Urinary bladder (tissue), 4 donors: ENCODE measurements at places on chromosomes 16 and 17.

DNA sequence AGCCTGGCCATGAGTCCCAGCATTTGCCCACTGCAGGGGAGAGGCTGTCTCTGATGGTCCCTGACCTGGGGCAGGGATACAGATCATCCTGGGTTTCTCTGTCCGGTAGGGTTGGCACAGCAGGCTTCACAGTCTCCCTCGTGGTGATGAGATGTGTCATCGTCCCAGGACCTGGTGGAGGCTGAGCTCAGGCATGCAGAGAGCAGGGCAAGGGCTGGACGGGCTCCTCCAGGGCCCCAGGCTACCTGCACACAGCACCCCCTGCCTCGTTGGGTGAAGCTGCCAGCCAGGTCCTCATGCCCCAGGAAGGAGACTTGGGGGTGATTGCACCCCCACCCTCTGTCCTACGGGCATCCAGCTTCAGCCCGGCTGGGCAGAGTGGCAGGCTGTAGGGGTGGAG, 155.8 kb upstream of the GSE1 start:
- no peak for DNase-seq

- DNase-seq = no peak
Observed at GRCh38 chr16:16048904-16049582, 99.6 kb downstream of the ABCC1 start.

DNA sequence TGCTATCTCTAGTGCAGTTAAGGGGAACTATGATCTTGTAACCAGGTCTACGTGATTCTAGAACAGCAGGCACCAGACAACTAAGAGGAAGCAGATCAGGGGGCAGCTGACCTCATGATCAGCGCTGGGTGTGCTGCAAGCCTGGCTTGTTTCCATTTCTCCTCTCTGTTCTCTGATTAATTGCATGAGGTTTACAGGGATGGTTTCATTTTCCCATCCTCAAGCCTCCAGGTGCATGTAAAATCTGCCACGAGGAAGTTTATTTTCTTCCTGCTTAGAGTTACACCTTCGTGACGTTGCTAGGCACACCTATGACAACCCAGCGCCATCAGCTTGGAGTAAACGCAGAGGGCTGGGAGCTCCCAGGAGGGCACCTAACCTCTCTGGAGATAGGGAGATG, 4.3 kb upstream of the NUPR1 start:
- peak; percentile 36 for DNase-seq

GRCh38 chr17:80000136-80000535, 35.5 kb downstream of the TBC1D16 start:
- DNase-seq = no peak

- no peak for DNase-seq
Observed at GRCh38 chr16:4837733-4838501, 9.2 kb downstream of the GLYR1 start.

DNA sequence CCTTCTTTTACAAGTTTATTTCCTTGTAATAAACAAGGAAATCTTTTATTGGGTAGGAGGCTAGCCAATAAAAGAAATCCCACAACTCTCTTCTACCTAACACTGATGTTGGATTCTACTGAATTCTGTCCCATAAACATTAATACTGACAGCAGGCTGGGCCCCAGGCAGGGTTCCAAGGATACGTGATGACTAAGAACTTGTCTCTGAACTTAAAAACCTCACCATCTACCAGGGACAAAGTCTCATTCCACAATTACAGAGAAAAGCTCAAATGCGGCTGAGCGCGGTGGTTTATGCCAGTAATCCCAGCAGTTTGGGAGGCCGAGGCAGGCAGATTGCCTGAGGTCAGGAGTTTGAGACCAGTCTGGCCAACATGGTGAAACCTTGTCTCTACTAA, 64.9 kb downstream of the ARHGAP17 start:
- no peak for DNase-seq

DNA sequence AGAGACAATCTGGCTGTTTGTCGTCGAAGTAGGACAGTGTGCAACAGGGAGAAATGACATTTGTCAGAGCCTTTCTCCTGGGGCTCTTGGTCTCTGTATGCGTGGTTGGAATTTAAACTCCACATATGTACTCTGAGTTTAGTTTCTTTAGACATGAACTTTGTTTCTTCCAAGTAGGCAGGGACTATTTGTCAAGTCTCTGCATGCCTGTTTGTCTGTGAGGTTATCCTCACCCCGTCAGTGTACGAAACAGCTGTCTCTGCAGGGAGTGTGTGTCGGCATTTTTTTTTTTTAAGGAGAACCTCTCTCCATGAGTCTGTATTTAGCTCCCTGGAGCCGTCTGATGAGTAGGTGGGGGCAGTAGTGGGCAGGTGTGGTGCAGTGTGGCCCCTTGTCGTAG, 29.7 kb downstream of the NDEL1 start:
- no peak for DNase-seq

DNA sequence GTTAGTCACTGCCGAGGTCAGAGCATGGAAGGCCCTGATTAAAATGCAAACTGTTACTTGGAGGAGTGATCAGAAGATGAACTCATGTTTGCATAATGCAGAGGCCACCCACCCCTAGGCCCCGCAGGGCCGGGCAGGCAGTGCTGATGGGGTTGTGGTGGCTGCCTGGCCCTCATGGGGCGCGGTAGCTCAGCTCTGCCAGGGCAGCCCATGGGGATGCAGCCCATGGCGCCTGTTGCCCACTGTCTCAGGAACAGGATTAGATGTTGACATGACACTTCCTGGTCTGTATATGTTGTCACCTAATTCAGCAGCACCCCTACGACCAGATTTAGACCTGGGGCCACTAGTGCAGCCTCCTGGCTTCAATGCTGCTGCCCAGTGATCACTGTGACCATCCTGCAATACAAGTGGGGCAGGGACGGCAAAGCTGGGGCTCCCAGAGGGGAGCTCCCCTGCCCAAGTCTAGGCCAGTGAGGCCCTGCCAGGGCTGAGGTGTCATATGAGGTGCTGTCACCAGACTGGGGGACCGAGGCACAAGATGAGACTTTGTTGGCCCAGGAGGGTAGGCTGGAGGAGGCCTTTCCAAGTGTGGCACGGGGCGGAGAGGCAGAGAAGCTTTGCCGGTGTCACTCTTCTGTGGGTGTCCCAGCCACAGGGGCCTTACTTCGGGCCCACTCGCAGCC, 49.1 kb downstream of the RAI1 start:
- no peak for DNase-seq

DNA sequence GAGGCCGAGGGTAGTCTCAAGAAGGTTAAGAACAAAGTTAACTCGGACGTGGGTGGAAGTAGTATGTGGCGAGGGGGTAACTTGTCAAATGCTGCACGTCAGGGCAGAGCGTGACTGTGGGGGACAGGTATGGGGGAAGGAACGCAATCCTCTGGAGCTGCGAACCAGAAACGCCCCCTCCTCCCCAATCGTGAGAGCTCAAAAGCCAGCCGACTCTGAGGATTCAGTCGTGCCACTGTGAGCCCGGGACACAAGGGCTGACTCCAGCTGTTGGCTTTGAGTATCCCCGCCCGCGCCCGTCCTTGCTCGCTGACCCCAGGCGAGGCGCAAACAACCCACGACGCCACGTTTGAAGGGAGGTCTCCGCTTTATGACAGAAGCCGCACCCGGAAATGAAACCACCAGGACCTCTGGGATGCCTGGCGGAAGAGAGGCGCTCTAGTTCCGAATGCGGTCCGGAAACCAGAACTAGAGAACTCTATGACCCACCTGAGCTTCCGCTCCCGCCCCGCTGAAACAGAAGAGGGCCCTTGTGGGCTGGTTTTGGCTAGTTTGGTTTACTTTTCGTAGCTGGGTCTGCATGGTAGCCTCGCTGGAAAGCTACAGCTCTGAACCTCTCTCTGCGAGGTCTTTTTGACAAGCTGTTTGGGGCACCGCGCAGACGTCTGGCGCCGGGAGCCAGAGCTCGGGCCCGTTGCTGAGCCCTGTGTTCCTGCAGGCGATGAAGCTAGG, at the start of gene PEX12:
PEX12 (minus strand) TSS at position 375 of the 732 bp plus-strand sequence. CDS start 550 bp downstream, outside the sequence.
- peak; percentile 88 for DNase-seq

GRCh38 chr17:2716649-2717048, 5.1 kb upstream of the CLUH start:
- no peak for DNase-seq

- DNase-seq = no peak
Observed at GRCh38 chr16:1469693-1470201, 5.1 kb downstream of the CLCN7 start.
